ENCODE measurements at places on chromosomes 3 and 15. TPM values are rescaled to one million over a fixed set of nuclear protein-coding genes. Genes with fewer than 3 reads are reported as not detected.

DNA sequence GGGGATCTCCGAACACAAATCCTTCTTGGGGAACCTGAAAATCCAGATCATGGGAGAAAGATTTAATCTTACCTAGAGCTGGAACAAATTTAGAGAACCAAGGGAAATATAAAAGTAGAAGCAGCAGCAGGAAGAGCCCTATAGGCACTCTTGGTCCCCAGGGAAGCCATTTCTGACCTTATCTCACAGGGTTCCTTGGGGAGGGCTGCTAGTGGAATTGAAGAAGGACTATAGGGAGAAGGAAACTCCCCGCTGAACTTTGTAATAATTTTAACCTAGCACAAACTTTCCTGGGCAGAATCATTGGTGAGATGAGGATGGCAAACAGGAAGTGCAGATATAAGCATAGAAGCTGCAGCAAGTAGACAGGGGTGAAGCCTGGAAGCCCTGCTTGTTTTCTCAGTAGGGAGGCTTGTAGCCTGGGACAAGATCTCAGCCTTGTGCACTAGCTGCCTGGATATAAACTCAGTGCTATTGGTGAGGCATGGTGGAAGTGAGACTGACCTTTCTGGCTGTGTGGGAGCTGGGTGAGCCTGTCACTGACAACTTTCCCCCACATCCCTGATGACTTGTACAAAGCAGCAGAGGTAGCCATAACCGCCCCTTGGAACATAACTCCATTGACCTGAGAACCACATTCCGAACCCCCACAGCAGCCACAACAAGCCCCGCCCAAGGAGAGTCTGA, 343.0 kb upstream of the TGFBR2 start:
- DNase-seq, result no peak

WDR49 gene
- polyA plus RNA-seq, result not detected

- no peak for DNase-seq
These were observed 46.6 kb upstream of the GOLGA8J start for GRCh38 chr15:30036036-30036703.

DNA sequence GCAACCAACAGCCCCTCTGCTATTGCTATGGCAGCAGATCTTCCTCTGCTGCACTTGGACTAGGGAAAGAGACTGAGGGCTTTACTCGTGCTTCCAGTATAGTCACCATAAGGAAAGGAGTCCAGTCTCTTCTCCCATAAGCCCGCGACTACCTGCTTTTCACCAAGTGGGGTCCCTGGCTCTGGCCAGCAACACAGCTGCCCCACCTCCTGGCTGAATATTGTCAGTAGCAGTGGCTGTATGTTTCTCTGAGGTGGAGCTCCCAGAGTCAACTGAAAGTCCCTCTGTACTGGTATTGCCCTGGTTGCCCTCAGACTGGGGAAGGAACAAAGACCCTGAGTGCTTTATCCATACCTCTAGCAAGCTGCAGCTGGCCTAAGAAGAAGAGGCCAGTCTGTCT, 719.6 kb downstream of the SQOR start:
- no peak for DNase-seq

GRCh38 chr3:136069933-136070332, 104.4 kb downstream of the PPP2R3A start:
- DNase-seq, result no peak

Measured in naive thymus-derived CD8-positive, alpha-beta T cell (primary cell).